Activated CD4-positive, alpha-beta memory T cell treated with anti-CD3 and anti-CD28 coated beads for 36 hours (primary cell): ENCODE measurements at places on chromosomes 16 and 17. TPM values are rescaled to one million over a fixed set of nuclear protein-coding genes. Genes with fewer than 3 reads are reported as not detected.
A peak's percentile ranks its signal among the peaks of the same experiment; 100 is the strongest.

The HAS3 gene
- total RNA-seq, result 0.21 TPM

The BCO1 gene
- not detected for total RNA-seq

The RPH3AL gene
- 3.0 TPM for total RNA-seq

The SMIM5 gene
- not detected for total RNA-seq

GRCh38 chr16:64225696-64226095 is 896.2 kb downstream of the CDH11 start:
- H3K27me3 ChIP-seq, result no peaks in the 10 kb centered on the region
- no peak overlapping the region for H3K27ac ChIP-seq
- DNase-seq, result no peak
- no peak overlapping the region for H3K4me3 ChIP-seq

DNA sequence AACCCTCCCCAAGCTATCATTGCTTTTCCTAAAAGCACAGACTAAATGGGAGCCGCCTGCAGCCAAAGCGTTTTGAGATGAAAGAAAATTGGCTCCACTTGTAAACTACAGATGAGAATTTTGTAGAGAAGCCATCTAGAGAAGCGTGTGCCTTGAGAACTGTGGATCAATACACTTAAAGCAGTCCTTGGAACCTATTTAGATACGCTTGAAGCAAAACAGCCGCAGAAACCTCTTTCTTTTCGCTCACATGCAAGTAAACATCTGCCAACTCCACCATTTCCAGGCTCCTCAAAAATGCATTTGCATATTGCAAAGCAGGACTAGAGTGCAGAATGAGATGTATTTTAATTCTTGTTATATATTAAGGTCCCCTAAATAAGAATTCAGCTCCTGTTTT is 13.1 kb downstream of the KIAA0513 start:
- peaks cover 14% of the 10 kb centered on the region for H3K4me1 ChIP-seq
- no peak for DNase-seq
- no peaks in the 10 kb centered on the region for H3K27me3 ChIP-seq
- no peak overlapping the region for H3K27ac ChIP-seq

- DNase-seq, result no peak
- no peaks in the 10 kb centered on the region for H3K36me3 ChIP-seq
- H3K27ac ChIP-seq, result no peak overlapping the region
- peaks cover 5% of the 10 kb centered on the region for H3K27me3 ChIP-seq
- H3K4me3 ChIP-seq, result no peak overlapping the region
- H3K4me1 ChIP-seq, result no peaks in the 10 kb centered on the region
Measured at GRCh38 chr16:81164958-81165357, 68.8 kb upstream of the GCSH start.

- H3K4me3 ChIP-seq, result no peak overlapping the region
- peak overlapping the region; percentile 68 for H3K27ac ChIP-seq
- no peak for DNase-seq
- no peaks in the 10 kb centered on the region for H3K27me3 ChIP-seq
- H3K36me3 ChIP-seq, result peaks cover 45% of the 10 kb centered on the region
- peaks cover 79% of the 10 kb centered on the region for H3K4me1 ChIP-seq
Measured at GRCh38 chr17:28944862-28945741, 6.2 kb downstream of the PHF12 start.

- H3K36me3 ChIP-seq, result no peaks in the 10 kb centered on the region
- no peaks in the 10 kb centered on the region for H3K4me1 ChIP-seq
- no peak overlapping the region for H3K27ac ChIP-seq
- no peak for DNase-seq
- H3K27me3 ChIP-seq, result no peaks in the 10 kb centered on the region
Measured at GRCh38 chr16:78494674-78495073, 395.2 kb downstream of the WWOX start.

- no peak overlapping the region for H3K4me3 ChIP-seq
- DNase-seq, result no peak
- H3K4me1 ChIP-seq, result peaks cover 32% of the 10 kb centered on the region
- H3K36me3 ChIP-seq, result peaks cover 12% of the 10 kb centered on the region
Measured at GRCh38 chr17:1557355-1558095, 5.1 kb downstream of the PITPNA start.

GRCh38 chr17:22142091-22142490 is 449.8 kb downstream of the KCNJ18 start:
- no peaks in the 10 kb centered on the region for H3K36me3 ChIP-seq
- no peak overlapping the region for H3K4me3 ChIP-seq
- H3K4me1 ChIP-seq, result no peaks in the 10 kb centered on the region
- no peak for DNase-seq
- no peaks in the 10 kb centered on the region for H3K27me3 ChIP-seq
- H3K27ac ChIP-seq, result no peak overlapping the region

DNA sequence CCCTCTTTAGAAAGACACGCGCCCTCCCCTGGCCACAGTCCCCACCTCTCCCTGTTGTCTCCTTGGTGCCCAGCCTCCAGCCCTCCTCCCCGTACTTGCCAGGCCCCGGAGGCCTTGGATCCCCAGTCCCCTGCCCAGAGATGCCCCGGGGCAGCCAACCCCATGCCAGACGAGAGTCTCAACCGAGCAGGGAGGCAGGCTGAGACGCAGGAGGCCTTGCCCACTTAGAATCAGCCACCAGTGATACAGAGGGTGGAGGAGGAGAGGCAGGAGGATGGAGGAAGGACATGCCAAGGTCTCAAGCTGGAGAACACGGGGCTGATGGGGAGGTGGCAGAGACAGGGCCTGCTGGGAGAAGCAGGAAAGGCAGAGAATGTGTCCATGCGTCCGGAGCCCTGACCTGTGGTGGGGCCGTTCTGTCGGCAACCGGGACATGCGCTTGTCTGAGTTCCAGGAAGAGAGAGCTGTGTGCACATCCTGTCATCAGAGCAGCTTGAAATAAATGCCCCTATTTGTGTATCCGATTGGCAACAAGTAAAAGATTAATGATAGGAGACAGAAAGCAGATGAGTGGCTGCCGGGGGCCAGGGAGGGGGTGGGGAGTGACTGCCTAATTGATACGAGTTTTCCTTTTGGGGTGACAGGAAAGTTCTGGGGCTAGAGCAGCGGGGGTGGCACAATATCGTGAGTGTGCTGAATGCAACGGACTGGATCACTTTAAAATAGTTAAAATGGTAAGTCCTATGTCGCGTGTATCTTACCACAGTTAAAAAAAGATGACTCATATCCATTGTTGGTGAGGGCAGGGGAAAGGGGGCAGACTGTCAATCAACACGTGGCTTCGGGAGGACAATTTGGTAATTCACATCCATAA is 44.7 kb upstream of the MEAK7 start:
- peak overlapping the region; percentile 86 for H3K4me3 ChIP-seq
- peak; percentile 68 for DNase-seq
- peaks cover 9% of the 10 kb centered on the region for H3K36me3 ChIP-seq
- no peaks in the 10 kb centered on the region for H3K27me3 ChIP-seq
- H3K4me1 ChIP-seq, result peaks cover 65% of the 10 kb centered on the region
- peak overlapping the region; percentile 98 for H3K27ac ChIP-seq

- H3K27ac ChIP-seq, result no peak overlapping the region
- no peak for DNase-seq
- no peak overlapping the region for H3K4me3 ChIP-seq
- no peaks in the 10 kb centered on the region for H3K27me3 ChIP-seq
Measured at GRCh38 chr16:73306901-73307413, 259.0 kb upstream of the ZFHX3 start.

GRCh38 chr16:72995151-72995881 is 52.6 kb downstream of the ZFHX3 start:
- no peaks in the 10 kb centered on the region for H3K27me3 ChIP-seq
- no peak for DNase-seq
- H3K27ac ChIP-seq, result no peak overlapping the region
- H3K4me1 ChIP-seq, result no peaks in the 10 kb centered on the region
- H3K4me3 ChIP-seq, result no peak overlapping the region

DNA sequence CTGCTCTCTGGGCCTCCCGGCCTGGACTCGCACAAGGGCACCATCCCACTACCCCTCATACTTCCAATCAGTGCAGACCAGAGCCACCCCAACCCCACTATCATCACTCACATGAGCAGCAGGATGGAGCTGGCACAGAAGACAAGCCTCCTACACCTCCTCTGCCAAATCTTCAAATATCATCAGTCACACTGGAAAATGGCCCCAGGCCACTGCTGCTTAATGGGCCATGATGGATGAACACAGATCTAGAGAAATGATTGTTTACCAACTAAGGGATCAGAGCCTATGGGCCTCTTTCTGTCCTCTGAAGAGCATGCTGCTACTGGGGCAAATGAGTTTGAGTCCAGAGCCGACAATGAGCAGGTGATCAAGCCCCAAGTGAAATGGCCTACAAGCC is 165.5 kb downstream of the GRIN2A start:
- no peaks in the 10 kb centered on the region for H3K27me3 ChIP-seq
- no peak overlapping the region for H3K4me3 ChIP-seq
- H3K27ac ChIP-seq, result no peak overlapping the region
- no peak for DNase-seq

DNA sequence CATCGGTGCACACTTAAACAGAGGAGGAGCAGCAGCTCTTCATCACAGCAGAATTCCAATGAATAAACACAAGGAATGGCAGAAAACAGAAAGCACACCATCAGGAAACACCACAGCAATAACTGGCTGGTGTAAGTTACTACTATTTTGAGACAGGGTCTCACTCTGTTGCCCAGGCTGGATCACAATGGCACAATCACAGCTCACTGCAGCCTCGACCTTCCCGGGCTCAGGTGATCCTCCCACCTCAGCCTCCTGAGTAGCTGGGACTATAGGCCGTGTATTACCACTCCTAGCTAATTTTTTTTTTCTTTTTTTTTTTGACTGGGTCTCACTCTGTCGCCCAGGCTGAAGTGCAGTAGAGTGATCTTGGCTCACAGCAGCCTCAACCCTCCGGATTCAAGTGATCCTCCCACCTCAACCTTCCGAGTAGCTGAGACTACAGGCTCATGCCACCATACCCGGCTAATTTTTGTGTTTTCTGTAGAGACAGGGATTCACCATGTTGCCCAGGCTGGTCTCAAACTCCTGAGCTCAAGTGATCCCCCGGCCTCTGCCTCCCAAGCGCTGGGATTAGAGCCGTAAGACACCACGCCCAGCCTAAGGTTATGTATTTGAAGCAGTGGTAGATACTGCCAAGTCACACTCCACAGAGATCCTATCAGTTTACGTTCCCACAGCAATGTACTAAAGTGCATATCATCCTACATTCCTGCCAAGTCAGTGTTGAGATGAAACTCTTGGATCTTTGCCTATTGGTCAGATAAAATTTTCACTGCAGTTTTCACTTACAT is 20.7 kb downstream of the TRAP1 start:
- no peak overlapping the region for H3K4me3 ChIP-seq
- no peak overlapping the region for H3K27ac ChIP-seq
- no peaks in the 10 kb centered on the region for H3K27me3 ChIP-seq
- peaks cover 7% of the 10 kb centered on the region for H3K36me3 ChIP-seq
- no peak for DNase-seq

DNA sequence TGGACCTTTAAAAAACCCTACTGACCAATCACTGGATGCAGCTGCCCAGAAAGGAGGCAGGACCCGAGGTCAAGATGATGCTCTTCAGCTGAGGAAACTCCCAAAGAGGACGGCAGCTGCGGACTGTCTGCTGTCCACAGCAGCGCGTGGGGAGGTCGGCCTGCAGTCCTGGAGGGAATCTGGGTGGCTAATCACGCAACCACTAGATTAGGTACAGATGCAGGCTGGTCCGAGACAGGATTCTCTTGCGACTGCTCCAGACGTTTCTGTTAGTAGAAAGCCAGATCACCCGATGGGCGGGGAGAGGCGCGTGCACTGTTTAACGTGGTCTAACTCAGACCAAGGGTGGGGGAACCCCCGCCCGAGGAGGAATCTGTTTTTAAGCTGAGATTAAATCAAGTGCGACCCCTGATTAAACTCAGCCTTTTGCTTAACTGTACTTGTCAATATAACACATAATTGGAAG is 8.8 kb downstream of the CTRB2 start:
- peaks cover 13% of the 10 kb centered on the region for H3K27me3 ChIP-seq
- H3K27ac ChIP-seq, result no peak overlapping the region
- no peak for DNase-seq
- no peaks in the 10 kb centered on the region for H3K36me3 ChIP-seq
- H3K4me1 ChIP-seq, result peaks cover 9% of the 10 kb centered on the region
- no peak overlapping the region for H3K4me3 ChIP-seq

DNA sequence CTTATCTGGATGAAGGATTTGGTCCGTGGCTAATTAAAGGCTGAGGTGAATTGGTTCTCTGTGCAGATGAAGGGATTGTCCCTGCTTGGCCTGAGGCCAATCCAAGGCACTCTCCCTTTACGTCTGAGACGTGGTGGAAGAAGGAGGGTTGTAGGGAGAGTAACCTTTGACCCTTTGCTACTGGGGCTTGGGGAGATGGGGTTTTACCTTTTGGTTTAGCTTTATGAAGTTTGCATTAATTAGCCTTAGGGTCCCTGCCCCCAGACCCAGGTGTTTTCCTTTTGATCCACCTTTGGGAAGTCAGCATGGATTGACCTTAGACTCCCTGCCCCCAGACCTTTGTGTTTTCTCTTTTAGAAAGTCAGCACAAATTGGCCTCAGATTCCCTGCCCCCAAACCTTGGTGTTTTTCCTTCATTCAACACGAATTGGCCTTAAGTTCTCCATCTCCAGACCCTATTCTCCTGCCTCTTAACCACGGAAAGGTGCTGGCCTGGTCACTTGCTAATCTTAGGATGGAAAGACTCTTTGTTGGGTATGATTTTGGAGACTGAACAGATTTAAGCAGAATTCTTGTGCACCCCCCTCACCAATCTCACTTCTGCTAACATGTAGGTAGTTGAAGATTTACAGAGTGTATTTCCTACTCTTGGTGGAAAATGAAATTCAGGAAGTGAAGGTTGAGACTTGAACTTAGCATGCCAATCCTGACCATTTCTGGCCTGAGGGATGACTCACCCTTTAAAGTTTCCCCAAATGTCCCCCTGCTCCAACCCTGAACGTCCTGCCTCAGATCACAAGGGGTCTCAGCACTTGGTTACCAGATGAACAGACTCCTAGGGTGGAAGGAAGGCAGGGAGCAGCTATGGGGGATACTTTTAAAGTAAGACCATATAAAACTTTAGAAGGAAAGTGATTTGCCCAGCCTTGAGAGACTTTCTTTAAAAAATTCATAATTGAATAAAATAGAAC is 23.1 kb upstream of the MMD start:
- no peaks in the 10 kb centered on the region for H3K4me1 ChIP-seq
- peaks cover 3% of the 10 kb centered on the region for H3K27me3 ChIP-seq
- DNase-seq, result no peak

DNA sequence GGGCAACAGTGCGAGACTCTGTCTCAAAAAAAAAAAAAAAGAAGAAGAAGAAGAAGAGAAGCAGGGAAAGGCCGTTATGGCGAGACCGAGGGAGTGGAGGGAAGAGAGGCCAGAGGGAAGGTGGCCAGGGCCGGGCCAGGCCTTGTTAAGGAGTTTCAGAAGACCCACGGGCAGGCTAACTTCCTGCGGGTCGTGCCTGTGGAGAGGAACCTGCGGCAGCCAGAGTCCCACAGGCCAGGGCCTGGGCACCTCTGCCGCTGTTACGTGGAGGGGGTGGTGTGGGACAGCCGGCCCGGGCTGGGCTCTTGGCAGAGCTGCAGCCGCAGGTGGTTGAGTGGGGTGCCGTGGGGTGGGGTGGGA is 5.4 kb downstream of the WDR81 start:
- H3K36me3 ChIP-seq, result peaks cover 6% of the 10 kb centered on the region
- no peaks in the 10 kb centered on the region for H3K27me3 ChIP-seq
- no peak overlapping the region for H3K27ac ChIP-seq
- no peak overlapping the region for H3K4me3 ChIP-seq
